ENCODE measurements at places on chromosomes 16 and 17.
A peak's percentile ranks its signal among the peaks of the same experiment; 100 is the strongest.

GRCh38 chr17:63847525-63848249 lies 5.2 kb upstream of the SMARCD2 start:
- no peak for DNase-seq

GRCh38 chr16:80691111-80691741 lies 113.2 kb downstream of the CDYL2 start:
- DNase-seq: no peak

GRCh38 chr16:66576296-66576695 lies 3.0 kb upstream of the CMTM2 start:
- DNase-seq: no peak

- no peak for DNase-seq
Measured at GRCh38 chr16:26363581-26363980, 671.8 kb downstream of the HS3ST4 start.

GRCh38 chr17:69961501-69962145 lies 113.4 kb upstream of the KCNJ16 start:
- no peak for DNase-seq

GRCh38 chr17:28485049-28485448 lies 11.6 kb downstream of the SLC13A2 start:
- no peak for DNase-seq

DNA sequence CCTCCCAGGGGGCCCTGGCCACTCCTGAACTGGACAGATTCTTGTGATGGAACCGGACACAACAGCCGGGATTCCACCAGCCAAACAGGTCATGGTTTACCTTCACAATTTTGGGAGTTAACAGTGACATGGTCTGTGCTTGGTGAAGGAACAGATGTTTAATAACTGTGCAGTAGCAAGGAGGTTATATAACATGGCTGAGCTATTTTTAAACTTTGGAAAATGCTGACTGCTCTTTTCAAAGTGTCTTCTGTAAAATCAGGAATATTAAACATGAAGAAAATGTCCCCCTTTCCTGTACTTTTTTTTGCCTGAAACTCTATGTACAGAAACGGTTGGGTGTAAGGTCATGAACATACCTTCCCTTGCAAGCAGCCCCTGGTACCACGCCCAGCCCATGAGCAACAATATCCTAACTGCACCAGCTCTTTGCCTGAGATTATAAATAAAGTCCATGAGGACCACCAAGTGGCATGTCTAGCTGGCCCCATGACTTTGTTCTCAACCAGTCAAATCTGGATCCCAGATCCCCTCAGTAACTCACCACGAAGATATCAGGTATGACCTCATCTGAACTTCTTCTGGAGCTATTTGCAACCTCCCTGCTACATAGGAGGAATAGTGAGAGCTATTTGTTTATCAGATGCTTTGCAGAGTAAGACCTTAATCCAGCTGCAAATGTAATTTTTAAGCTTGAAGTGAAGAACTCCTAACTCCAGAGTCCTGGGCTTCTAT lies 249.1 kb downstream of the GRIN2A start:
- DNase-seq: no peak

DNA sequence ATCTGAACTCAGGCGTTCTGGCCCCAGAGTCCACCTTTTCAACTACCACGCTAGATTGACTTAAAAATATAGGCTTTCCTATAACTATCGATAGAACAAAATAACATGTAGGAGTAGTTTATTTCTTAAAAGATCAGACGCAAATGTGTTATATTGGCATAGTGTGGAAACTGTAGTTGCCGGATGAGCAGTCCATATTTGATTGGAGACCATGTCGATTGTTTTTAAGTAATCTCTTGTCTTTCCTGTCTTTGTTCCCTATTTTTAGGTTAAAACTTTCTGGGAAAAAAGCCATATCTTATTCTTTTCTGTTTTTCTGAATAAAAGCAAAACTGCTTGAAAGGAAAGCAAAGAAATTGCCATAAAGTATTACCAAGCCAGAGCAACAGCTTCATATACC lies 53.1 kb downstream of the GAN start:
- no peak for DNase-seq

DNA sequence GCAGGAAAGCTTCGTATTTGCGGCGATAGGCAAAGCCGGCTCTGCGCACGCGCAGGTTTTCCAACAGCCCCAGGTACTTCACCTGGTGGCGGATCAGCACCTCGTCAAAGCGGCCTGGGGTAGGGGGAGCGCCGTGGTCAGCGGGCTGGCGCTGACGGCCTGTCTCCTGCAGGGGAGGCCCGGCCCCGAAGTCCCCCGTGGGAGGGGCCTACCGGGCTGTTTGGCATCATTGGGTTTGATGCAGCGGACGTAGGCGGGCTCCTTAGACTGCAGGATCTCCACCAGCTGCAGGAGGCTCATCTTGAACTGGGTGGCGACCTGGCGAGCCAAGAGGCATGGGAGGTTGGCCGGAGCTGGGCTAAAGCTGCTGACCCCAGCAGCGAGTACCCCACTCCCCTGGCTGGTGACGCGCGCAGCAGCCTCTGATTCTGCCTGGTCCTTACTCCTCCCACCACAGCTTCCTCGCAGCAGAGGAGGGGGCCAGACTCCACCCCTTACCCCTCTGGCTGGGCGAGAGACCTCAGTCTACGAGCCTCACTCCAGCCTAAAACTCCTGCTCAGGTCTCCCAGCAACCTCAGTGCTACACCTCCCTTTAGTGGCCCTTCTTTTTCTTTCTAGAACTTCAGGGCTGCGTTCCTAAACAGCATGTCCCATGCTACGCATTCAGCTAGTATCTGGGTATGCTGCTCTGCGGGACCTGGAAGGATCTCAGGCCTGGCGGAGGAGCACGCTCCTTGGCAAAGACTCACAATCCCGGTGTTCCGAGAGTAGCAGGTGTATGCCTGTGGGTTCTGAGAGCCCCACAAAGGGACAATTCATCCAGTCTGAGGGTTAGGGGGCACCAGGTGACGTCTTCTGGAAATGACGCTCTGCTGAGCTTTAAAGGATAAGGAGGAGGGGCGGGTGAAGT lies 16.1 kb upstream of the CRK start:
- no peak for DNase-seq

DNA sequence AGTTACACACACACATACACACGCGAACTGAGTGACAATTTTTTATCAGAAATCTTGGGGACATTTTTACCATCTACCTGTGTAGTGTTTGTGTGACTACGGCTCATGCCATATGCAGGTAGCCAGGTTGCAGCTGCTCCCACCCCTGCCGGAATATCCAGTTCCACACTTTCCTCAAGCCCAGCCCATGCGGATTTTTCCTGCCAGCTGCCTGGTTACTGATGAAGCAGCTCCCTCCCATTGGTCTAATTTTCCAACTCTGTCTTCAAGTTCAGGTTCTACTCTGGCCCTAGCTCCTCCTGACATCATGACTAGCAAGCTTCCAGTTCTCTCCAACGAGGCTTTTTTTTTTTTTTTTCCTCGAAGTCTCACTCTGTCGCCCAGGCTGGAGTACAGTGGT lies 4.8 kb downstream of the GSG1L2 start:
- DNase-seq: no peak

- DNase-seq: no peak
Measured at GRCh38 chr16:79662669-79663313, 62.3 kb upstream of the MAF start.

DNA sequence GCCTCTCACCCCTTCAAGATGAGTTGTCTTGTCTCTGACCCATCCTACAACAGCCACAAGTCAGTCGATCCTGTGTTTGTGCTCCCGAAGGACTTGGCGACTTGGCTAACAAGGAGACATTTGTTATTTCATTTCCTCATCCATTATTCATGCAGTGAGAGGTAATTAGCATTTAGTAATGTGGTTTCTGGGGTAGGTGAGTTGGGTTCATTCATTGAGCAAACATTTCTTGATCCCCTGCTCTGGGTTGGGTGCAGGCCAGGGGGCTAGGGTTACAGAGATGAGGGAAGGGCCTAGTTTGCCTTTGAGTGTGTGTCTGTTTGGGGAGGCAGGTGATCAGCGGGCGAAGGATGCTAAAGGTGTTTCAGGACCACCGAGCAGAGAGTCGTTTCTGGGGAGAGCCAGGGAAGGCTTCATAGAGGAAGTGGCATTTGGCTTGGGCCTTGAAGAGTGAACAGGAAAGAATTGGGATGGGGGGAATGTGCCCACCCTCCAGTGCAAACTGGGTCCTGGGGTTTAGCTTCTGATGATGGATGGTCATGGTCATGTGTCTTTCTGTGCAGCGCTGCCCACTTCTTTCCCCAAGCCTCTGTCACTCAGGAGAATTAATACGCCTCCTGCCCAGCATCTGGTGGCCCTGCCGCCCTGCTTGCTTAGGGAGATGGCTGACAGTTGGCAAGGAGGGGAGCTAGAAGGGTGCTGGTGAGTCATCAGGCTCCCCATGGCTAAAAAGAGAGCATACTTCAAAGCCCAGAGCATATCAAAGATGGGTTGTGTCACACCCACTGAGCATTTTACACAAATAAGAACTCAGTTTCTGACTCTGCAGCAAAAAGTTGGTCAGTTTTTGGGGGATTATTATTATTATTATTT lies 38.5 kb downstream of the MSI2 start:
- peak; percentile 51 for DNase-seq

DNA sequence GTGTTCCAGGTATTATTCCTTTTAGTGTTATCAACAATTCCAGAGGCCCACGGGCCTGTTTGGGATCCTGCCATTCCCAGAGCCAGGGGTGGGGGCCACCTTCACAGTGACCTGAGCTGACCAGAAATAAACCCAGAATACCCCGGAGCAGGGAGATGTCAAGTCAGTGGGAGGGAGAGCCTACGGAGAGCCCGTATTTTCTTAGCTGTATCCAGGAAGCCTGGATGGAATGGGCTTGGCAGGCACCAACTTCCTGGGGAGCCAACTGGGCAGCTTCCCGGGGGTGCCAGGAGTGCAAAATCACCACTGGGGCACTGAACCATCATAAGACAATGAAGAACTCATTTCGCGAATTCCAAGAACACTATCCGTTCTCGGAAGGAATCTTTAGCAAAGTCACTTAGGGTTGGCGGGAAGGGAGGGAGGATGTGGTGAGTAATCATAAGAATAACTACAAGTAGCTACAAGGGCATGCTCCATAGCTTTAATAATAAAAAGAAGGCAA lies 13.2 kb upstream of the MRTFB start:
- no peak for DNase-seq

GRCh38 chr16:85128079-85128837 lies 16.0 kb upstream of the CIBAR2 start:
- DNase-seq: no peak

GRCh38 chr17:74873874-74874614 lies 1.2 kb upstream of the FDXR start:
- no peak for DNase-seq

- DNase-seq: no peak
Measured at GRCh38 chr17:39579318-39580081, 28.2 kb downstream of the NEUROD2 start.

DNA sequence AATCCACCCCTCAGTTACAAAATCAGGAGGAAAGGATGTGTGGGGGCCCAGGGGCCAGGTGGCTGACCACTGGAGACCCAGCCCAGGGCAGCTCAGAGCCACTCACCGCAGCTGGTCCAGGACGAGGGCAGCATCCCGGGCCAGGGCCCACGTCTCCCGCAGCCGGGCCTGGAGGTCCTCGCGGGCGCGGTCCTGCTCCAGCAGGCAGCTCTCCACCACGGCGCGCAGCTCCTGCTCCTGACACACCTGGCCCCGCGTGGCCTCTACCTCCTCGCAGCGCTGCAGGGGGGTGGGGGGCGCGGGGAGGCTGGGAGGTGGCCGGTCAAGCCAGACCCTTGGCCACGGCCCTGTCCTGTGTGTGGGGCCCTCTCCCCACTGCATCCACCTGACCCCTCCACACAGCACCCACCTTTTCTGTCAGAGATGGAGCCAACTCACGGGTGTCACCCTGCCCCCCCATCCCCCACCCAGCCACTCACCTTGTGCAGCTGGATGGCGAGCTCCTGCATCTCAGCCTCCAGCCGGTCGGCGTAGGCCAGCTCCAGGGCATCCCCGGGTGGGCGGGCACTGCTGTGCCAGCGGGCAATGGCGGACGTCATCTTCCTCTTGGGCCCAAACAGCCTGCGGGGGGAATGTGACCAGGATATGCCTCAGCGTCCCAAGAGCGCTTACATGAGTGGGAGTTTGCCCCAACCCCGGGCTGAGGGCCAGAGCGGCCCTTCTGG lies 5.1 kb downstream of the NUDT16L1 start:
- no peak for DNase-seq

DNA sequence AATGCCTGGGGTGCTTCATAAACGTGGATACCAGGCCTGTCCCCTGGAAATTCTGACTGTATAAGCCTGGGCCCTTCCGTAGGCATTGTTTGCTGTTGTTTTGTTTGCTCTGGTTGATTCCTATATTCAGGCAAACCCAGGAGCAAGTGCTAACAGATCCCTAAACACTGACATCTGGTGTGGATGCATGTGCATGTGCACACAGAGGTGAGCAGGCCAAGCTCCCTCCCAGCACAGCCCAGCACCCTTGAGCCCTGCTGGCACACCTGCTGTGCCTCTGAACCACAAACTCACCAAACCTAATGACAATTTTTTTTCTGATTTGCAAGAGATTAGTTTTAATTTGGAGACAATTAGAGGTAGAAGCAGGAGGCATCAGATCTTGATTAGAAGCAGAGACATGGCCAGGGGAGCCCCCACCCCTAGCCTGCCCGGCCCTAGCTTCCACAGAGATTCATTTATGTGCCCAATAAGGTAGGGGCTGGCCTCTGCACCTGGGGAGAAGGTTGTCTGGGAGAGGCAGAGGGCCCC lies 40.4 kb downstream of the TMEM132E start:
- DNase-seq: no peak

- no peak for DNase-seq
Measured at GRCh38 chr16:49620869-49621240, 235.1 kb downstream of the ZNF423 start.

- DNase-seq: no peak
Measured at GRCh38 chr16:57260294-57260929, 15.4 kb downstream of the ARL2BP start.

DNA sequence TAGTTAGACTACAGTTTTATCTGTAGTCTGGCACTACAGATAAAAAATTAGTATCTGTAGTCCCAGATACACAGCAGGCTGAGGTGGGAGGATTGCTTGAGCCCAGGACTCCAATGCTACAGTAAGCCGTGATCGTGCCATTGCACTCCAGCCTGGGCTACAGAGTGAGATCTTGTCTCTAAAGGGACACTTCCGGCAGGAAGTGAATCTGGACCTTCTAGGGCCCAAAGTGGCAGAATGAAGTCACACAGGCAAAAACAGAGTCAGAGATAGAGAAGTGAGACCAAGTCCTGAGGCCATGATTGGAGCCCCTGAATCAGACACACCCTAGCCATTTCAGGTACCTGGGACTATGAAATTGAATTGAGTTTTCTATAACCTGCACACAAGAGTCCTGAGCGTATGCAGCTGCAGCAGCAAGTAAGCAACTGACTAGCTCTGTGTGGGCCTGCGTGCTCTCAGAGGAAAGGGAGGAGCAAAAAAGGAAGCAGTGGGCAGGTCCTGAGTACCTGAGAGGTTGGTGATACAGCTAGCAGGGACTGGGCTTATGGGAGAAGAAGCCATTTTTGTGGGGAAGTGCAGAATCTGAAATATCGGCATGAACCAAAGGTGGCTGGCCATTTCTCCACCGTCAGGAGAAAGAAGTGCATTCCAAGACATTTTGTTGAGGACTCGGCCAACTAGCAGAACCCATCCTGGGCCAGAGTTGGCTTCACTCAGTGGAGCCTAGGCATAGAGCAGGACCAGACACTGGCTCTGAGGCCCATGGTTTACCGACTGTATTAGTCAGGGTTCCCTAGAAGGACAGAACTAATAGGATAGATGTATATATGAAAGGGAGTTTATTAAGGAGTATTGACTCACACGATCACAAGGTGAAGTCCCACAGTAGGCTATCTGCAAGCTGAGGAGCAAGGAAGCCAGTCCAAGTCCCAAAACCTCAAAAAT lies 27.2 kb upstream of the BRD7 start:
- DNase-seq: no peak

Measured in NCI-H187 treated with DMSO at 0.1 percent for 48 hours (cell line).